ENCODE measurements at places on chromosomes 2 and 18. TPM values are rescaled to one million over a fixed set of nuclear protein-coding genes. Genes with fewer than 3 reads are reported as not detected.

DNA sequence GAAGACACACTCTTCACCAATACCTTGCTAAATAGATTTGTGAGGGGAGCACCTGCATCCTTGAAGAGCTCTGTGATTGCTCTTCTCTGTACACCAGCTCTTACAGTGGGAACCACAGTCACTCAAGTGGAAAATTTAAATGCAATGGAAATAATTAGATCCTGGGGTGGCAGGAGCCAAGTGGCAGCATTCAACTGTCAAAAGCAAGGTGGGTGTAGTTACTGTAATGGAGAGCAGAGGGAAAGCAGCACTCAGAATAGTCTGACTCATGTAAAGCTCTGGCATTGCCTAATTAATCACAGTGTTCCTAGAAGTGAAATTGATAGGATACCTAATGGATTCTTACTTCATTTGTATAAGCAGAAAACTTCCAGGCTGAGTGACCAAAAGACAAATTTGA is 245.8 kb downstream of the KCNE4 start:
- no peak for DNase-seq

DNA sequence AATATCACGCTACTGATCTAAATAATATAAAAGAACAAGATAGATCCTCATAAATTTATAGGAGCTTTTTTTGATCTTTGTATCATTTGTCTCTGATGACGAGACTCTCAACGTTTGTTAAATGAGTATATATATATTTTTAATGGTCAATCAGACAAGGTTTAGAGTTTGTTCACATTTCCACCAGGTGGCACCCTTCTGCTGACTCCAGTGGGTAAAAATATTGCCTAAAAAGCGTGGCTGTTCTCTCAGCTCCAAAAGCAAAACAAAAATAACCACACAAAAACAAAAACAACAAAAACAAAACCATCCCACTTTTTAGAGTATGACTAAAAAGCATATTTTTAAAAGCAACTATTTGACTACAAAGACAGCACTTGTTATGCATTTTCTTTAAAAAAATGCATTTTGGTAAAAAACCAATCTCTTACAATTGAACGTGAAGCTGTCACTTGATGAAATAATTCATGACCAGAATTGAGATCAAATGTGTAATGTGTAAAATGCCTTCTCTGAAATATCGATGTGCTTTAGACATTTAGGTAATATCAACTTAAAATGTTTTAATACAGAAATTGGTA is 723.2 kb downstream of the DPP10 start:
- peak; percentile 70 for DNase-seq

DNA sequence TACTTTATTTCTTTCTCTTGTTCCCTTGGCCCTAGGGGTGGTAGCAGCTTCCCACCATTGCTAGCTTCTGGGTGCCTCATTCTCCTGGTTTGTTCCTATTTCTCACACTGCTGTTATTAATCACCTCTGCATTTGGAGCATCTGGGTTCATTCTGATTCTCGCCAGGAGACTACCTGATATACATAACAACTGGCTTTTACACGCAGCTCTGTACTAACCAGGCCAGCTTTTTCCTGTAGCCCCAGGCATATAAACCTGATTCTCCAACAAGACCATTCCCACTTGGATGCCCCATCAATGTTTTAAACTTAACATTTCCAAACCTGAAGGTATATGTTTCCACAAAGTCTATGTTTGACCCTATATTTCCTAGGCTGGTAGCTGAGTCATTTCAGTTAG is 403.9 kb upstream of the DCC start:
- DNase-seq = no peak

- DNase-seq = no peak
These were observed 52.1 kb downstream of the NFATC1 start for GRCh38 chr18:79447703-79448367.

DNA sequence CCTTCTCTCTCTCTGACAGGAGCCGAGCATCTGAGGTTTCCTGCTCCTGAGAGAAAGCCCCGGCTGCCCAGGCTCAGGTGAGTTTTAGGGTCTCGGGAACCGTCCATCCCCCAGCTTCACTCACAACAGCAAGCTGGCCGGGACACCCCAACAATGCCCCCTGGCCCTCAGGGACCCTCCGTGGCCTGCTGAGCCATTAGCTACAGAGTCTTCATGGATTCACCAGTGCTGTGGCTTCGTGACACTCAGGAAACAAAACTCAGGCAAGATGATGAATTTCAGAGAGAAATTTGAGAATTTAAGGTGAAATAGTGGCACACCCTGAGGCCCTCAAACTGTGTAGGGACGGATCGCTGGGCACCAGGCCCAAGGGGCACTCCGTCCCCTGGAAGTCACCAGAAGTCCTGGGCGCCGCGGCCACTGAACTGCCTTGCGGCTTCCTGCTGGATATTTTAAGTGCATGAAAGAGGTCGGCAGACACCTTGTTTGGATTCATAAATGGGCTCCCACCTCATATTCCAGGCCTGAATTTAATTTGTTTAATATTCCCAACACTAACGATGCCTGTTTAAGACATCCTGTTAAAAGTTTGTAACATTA is 368.3 kb upstream of the SALL3 start:
- DNase-seq = no peak

DNA sequence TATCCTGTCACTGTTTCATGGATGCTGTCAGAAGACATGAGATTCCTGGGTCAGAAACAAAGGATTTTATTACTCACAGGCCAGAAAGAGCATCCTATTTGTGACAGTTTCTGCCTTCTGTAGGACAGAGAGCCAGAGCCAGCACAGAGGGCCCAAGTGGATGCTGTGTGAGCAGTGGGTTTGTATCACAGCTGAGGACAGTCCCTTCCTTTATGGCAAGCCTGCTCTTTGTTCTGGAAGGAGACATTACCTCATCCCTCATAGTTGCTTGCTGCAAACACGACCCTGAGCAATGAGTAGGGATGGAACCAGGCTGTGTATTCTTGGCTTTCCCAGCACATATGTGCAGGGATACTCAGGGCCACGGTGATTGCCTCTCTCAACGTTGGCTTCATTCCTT is 41.6 kb downstream of the ARHGEF4 start:
- no peak for DNase-seq

DNA sequence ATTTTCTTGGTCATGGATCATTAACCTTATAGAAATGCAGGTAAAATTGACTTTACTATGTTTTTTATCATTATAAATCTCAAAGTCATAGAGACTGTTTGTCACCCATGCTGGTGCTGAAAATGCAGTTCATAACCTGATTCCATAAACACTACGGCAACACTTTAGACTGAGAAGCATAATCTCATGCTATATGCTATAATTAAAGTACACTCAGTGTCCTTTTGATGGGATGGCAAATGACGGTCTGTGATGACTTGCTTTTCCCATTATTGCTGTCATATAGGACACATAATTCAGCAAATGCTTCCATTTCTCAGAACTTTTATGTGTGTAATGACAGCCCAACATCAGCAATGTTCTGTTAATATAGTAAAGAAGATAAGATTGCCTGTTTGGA is 162.9 kb downstream of the CD226 start:
- DNase-seq = no peak

- DNase-seq = no peak
These were observed 60.7 kb upstream of the ASAP2 start for GRCh38 chr2:9145752-9146430.

- DNase-seq = no peak
These were observed 500.6 kb downstream of the SATB2 start for GRCh38 chr2:198957181-198957580.

DNA sequence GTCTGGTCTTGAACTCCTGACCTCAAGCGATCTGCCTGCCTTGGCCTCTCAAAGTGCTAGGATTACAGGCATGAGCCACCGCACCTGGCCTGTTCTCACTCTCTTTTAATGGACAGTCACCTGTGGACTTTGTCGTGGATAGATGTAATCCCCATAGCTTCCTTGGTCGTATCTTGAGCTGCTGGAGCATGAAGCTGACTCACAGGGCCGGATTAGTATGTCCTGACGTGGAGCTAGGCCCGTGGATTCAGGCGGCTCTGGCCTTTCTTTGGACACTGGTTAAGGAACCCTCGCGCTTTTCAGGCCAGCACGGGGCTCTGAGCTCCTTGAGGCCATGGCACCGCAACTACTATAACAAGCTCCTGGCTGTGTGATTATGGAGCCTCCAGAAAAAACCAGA is 27.5 kb upstream of the GBX2 start:
- DNase-seq = no peak

DNA sequence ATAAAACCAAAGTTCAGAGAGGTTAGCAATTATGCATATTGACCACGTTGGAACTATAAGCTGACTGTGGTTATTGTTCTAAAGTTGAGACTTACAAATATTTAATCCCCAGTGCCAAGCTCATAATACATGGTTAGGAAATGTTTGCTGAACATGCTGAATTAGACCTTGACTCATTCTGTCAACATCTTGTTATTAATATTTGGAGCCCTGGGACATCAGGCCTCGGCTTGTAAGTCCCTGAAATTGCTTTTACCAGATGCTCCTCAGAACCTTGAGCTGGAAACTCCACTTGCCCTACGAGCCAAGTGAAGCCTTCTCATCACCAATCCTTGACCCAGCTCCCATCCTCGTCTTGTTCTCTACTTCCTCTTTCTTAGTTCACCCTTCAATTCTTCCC is 21.2 kb downstream of the DYNAP start:
- DNase-seq = no peak

GRCh38 chr18:58043491-58044369 is at the start of gene NEDD4L:
TSS of gene NEDD4L (plus strand) at chr18:58044226. CDS start at chr18:58044661, 435 bp downstream.
- DNase-seq = peak; percentile 94

DNA sequence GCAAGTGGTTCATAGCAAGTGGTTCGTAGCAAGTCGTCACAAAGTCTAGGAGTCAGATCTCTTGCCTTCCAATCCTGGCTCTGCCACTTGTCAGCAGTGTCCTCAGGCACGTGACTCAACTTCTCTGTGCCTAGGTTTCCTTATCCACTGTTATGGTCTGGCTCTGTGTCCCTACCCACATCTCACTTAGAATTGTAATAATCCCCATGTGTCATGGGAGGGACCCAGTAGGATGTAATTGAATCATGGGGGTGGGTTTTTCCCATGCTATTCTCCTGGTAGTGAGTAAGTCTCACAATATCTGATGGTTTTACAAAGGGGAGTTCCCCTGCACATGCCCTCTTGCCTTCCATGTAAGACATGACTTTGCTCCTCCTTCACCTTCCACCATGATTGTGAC is 51.8 kb upstream of the AP1S3 start:
- DNase-seq = no peak

DNA sequence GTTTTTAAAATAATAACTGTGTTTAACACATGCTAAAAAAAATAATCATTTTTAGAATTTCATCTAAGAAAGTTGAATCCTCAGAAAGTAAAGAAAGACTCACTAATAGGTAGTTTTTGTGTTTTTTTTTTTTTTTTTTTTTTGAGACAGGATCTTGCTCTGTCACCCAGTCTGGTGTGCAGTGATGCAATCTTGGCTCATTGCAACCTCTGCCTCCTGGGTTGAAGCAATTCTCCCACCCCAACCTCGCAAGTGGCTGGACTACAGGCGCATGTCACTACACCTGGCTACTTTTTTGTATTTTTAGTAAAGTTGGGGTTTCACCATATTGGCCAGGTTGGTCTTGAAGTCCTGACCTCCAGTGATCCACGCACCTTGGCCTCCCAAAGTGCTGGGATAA is 7.1 kb downstream of the CKAP2L start:
- no peak for DNase-seq

GRCh38 chr2:174744111-174744510 is 20.2 kb downstream of the CHRNA1 start:
- DNase-seq = no peak

DNA sequence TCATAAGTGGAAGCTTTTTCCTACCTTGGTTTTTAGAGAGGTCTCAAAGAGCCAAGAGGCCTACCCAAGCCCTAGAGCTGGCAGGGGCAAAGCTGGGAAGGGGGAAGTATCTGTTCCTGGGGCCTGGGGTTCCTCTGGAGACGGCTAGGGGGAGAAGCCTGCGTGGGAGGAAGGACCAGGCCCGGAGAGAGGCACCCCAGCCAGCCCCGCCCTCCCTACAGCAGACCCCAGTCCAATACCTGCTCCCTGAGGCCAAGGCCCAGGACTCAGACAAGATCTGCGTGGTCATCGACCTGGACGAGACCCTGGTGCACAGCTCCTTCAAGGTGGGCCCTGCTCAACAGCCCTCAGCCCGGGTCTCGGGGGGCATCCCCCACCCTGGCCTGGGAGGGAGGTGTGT is 2.2 kb downstream of the CTDSP1 start:
- DNase-seq = no peak

- DNase-seq = no peak
These were observed 909 bp downstream of the ATP6V1C2 start for GRCh38 chr2:10722252-10722825.

- DNase-seq = no peak
These were observed 11.8 kb upstream of the CDC42EP3 start for GRCh38 chr2:37683241-37683640.

DNA sequence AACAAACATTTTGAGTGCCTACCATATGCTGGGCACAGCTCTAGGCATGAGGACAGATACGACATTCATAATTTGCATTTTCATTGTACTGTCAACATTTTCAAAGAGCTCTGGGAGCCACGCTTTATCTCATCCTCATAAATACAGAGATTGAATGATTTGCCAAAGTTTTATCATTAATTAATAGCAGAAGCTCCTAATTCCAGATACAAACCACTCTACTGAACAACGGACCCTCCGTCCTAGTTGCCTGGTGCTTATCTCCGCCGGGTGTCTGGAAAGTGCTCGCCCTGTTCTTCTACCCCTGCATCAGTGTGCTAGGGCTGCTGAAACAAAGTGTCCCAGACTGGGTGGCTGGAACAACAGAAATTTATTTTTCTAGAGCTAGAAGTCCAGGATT is 23.8 kb downstream of the SERTAD2 start:
- no peak for DNase-seq

RFTN2 gene
- total RNA-seq = 20.4 TPM

NCKAP1 gene
- total RNA-seq = 188 TPM

GYPC gene
- total RNA-seq = 73.4 TPM

MDH1B gene
- 0.21 TPM for total RNA-seq

EML6 gene
- 10.8 TPM for total RNA-seq

DLGAP1 gene
- total RNA-seq = 4.4 TPM

CYRIA gene
- total RNA-seq = 10.9 TPM

GALNT5 gene
- 19.2 TPM for total RNA-seq

SRD5A2 gene
- total RNA-seq = 0.10 TPM

MYOM1 gene
- total RNA-seq = 662 TPM
